HCT116 (cell line): ENCODE measurements at places on chromosomes 6 and 20.

DNA sequence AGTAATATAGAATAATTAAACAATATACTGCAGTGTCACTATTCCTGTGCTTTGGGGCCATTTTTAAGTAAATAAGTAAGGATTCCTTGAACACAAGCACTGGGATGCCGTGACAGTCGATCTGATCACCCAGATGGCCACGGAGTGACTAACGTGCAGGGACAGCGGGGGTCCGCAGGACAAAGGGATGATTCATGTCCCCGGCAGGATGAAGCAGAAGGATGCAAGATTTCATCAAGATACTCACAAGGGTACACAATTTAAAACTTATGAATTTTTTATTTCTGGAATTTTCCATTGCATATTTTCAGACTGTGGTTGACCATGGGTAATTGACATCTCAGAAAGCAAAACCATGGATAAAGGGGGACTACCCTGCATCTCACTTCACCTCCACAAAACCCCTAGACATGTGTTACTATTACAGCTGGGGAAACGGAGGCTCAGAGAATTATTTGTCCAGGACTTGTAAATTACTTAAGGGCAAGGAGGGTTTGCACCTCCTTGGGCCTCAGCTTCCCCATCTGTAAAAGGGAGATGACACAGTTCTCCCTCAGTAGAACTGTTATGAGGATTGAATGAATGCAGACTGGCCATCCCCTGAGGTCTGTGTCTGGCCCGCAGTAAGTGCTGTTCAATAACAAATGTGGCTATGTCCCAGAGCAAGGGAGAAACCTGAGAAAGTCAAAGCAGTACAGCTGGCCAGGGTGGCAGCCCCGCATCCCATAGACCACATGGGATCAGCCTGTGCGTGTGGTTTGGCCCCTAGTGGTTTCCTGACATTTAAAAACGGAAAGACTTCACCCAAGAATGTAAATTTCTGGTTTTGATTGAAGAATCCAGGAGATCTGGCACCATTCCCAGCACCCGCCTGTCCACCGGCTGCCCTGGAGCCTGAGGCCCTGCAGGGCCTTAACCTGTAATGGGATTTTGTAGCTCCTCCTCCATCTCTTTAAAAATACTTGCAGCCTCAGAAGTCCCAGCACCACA lies 235.5 kb downstream of the BMP7 start:
- DNase-seq, result no peak

GRCh38 chr6:159686040-159686439 lies 7.0 kb downstream of the SOD2 start:
- no peak for DNase-seq

DNA sequence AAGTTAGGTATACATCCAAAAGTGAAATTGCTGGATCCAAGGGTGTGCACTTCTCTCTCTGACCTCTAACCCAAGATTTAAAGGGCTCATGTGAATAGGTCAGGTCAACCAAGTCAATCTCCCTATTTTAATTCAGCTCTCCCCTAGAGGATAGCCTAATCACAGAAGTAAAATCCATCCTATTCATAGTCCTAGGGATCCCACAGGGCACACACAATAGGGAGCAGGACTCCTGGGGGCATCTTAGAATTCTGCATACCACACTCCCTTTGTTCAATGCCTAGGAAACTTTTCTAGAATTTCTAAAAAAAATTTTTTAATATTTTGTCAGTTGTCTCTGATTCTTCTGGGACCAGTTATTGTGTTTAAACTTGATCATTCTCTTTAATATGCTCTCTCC lies 35.1 kb downstream of the CST9L start:
- no peak for DNase-seq

DNA sequence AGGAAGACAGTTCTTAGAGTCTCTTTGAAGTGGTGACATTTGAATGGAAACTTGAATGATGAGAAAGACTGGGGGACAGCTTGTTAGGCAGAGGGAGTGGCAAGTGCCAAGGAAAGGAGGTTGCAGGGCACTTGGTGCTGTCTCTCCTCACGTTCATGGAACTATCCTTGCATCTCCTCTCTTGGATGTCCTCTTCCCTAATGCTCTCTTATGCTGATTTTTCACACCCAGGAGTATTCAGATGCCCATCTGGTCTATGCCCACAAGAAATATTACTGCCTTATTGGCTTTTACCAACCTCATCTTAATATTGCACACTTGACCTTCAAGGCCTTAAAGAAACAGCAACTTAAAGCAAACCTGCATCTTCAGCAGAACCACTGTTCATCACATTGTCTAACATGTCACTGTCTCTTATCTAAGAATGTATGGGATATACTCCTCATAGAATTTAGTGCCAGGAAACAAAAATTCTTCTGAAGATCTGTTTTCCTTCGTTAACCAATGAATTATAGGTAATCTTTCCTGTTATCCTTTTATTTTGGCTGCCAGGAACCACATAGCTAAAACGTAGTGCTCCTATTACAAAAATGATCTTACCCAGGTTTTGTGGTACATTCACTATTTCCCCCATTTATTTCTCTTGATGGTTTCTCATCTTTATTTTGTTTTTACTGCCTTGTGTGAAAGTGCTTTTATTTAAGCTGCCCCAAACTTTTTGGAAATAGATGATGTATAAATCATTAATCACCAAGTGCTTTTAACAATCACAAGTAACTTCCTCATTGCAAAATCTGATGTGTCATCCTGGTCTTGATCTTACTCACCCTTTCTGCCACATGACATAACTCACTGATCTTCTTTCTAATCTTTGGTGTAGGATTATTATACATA lies 12.8 kb downstream of the RGS17 start:
- peak; percentile 21 for DNase-seq

- DNase-seq, result no peak
These were observed 286.1 kb downstream of the SYNE1 start for GRCh38 chr6:152351110-152351509.

DNA sequence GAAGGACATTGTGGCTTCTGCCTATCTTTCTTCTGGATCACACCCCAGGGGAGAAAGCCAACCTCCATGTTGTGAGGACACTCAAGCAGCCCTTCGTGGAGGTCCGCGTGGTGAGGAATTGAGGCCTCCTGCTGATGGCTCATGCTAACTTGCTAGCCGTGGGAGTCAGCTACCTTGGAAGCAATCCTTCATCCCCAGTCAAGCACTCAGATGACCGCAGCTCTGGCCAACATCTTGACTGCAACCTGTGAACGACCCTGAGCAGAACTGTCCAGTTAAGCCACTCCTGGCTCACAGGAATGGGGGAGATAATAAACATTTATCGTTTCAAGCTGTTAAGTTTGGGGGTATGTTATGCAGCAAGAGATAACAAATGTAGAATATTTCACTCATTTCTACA lies 10.9 kb upstream of the CNKSR3 start:
- no peak for DNase-seq

- DNase-seq, result no peak
These were observed 124.0 kb downstream of the JARID2 start for GRCh38 chr6:15369838-15370237.

GRCh38 chr6:113597231-113597583 lies 259.9 kb upstream of the MARCKS start:
- no peak for DNase-seq

DNA sequence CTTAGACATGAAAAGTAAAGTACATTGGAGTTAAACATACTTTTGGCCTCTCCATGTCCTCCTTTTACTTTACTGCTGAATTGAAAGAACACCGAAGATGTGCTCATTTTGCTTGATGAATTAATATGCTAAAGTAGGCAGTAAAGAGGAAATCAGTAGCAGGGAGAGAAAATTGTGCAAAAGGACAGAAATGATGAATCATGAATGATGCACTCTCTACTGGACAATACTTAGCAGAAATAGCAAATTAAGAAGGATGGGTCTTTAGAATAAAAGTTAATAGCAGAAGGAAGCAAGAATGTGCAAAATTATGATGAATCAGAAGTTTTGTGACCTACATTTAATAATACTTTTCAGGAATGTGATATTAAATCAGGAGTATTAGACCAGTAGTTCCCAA lies 8.4 kb upstream of the SPINT3 start:
- DNase-seq, result no peak

- no peak for DNase-seq
These were observed 12.5 kb downstream of the TNXB start for GRCh38 chr6:32096394-32097258.

DNA sequence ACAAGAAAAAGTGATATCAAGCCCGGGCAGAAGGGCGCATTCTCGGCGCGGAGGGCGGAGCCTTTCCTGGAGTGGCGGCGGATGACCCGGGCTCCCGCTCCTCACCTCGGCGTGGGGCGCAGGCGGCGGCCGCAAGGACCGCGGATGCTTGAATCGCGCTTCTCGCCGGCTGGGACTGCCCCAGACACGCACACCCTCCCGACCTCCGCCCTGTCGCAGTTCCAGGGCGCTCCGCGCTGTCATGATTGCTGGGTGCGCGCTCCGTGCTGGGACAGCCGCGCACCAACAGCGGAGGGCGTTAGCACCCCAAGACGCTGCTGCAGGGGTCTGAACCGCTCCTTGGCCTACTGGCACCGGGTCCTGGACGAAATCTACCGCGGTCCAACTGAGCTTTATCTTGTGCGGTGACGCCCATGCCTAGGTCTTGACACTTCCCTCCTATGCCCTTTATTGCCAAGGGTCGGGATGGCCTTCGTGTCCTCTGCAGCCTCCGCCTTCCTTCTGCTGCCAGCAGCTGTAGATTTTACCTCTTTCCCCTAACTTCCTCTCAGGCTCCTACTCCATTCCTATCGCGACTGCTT lies 43.3 kb downstream of the IRAK1BP1 start:
- DNase-seq, result no peak
